ENCODE measurements at places on chromosomes 6 and 20. TPM values are rescaled to one million over a fixed set of nuclear protein-coding genes. Genes with fewer than 3 reads are reported as not detected.

- no peaks in the 10 kb centered on the region for H3K27me3 ChIP-seq
- no peak overlapping the region for H3K27ac ChIP-seq
- no peaks in the 10 kb centered on the region for H3K36me3 ChIP-seq
- DNase-seq, result no peak
- H3K4me1 ChIP-seq, result no peaks in the 10 kb centered on the region
Measured at GRCh38 chr20:37327748-37328147, 18.2 kb upstream of the SRC start.

GRCh38 chr6:158023597-158023939 lies 41.9 kb downstream of the SYNJ2 start:
- DNase-seq, result no peak

DNA sequence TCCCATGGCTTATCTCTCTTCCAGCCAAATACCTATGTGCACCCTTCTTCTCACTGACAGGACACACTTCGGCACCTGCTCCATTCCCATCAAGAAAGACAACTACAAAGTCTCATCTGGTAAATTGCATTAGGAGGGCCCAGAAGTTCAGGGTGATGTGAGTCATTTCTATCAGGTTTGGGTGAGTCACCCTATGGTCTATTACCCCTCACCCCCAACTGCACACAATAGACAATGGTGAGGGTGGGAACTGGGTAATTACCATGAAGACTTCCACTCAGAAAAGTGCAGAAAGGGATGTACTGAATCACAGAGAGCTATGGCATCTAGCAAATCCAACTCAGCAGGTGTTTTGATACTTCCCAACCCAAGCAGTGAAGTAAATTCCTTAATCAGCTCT lies 54.8 kb downstream of the OPN5 start:
- no peak for DNase-seq
- no peak overlapping the region for H3K4me3 ChIP-seq
- no peaks in the 10 kb centered on the region for H3K36me3 ChIP-seq
- H3K4me1 ChIP-seq, result no peaks in the 10 kb centered on the region
- no peaks in the 10 kb centered on the region for H3K27me3 ChIP-seq

Gene KCNK16
- not detected for total RNA-seq

GRCh38 chr6:160420253-160420968 lies 72.2 kb downstream of the SLC22A3 start:
- no peak for DNase-seq
- H3K27me3 ChIP-seq, result peaks cover 1% of the 10 kb centered on the region
- H3K36me3 ChIP-seq, result no peaks in the 10 kb centered on the region
- no peak overlapping the region for H3K4me3 ChIP-seq
- H3K4me1 ChIP-seq, result no peaks in the 10 kb centered on the region

Gene BACH2
- 31.1 TPM for total RNA-seq

DNA sequence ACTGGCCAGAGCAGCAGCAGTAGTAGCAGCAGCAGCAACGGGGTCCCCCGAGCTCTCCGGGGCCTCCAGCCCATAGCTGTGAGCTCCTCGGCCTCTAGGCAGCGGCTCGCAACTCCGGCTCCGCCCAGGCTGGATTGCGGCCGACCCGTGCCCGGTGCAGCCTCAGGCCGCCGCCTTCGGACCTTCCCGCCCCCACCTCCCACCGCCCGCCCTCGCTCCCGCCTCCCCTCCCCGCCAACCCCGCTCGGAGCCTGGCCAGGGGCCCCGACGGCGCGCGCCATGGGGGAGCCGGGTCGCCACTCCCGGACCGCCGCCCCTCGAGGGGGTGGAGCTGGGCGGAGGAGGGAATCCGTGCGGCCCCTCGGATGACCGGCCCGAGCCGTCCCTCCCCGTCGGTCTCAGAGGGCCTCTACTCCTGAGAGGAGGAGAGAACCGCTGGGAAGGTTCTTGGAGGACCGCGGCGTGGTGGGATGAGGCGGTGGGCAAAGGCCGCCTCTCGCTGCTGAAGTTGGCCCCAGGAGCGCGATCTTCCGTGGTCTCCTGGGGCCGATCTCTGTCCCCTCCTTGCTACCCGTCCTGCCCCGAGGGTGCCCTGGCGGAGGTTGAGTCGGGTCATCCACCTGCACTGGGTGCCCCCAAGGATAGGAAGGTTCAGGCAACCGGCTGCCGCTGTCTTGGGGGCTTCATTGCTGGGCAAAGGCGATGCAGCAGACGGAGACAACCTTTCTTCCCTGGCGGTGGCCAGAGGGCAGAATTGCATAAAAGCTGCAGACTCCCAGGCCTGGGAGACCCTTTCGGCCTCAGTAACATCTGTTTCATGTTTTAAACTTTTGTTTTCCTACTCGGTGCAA lies at the start of gene ADAM33:
Gene ADAM33 (minus strand): TSS at position 80 of the 851 bp plus-strand sequence. CDS start 6 bp downstream, at position 74.
- H3K4me3 ChIP-seq, result no peak within 1 kb of the TSS
- no peaks in the 10 kb centered on the region for H3K36me3 ChIP-seq
- H3K27me3 ChIP-seq, result peaks cover 63% of the 10 kb centered on the region
- no peak for DNase-seq
- no peak within 1 kb of the TSS for H3K27ac ChIP-seq
- H3K4me1 ChIP-seq, result peaks cover 2% of the 10 kb centered on the region

DNA sequence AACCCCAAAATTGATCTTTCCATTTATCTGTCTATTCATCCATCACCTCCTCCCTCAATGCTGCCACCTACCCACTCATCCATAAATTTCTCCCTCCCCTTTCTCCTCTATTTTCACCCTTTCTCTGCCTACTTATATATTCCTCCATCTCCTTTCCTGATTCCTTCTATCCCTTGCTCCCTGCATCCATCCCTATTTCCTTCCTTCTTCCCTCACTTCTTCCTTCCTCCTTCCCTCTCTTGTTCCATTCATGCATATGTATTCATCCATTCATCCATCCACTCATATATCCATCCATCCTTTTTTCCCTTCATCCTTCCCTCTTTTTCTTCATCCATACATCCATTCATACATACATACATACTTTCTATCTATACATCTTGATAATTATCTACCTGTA lies 76.3 kb upstream of the GGTLC1 start:
- H3K4me1 ChIP-seq, result peaks cover 9% of the 10 kb centered on the region
- H3K27me3 ChIP-seq, result peaks cover 7% of the 10 kb centered on the region
- H3K4me3 ChIP-seq, result no peak overlapping the region
- no peak for DNase-seq
- H3K36me3 ChIP-seq, result peaks cover 2% of the 10 kb centered on the region
- H3K27ac ChIP-seq, result no peak overlapping the region

GRCh38 chr6:5684320-5685053 lies 322.2 kb downstream of the NRN1 start:
- peaks cover 3% of the 10 kb centered on the region for H3K4me1 ChIP-seq
- no peak overlapping the region for H3K4me3 ChIP-seq
- DNase-seq, result no peak
- H3K36me3 ChIP-seq, result peaks cover 9% of the 10 kb centered on the region

Gene FAM83B
- total RNA-seq, result not detected

Gene SAMD10
- 21.0 TPM for total RNA-seq

Gene DDX27
- 34.2 TPM for total RNA-seq

GRCh38 chr20:7094438-7094997 lies 327.0 kb downstream of the BMP2 start:
- H3K36me3 ChIP-seq, result no peaks in the 10 kb centered on the region
- no peak overlapping the region for H3K4me3 ChIP-seq
- H3K4me1 ChIP-seq, result no peaks in the 10 kb centered on the region
- H3K27ac ChIP-seq, result no peak overlapping the region

Gene RBM24
- total RNA-seq, result not detected

- H3K27me3 ChIP-seq, result peaks cover 20% of the 10 kb centered on the region
- no peak overlapping the region for H3K27ac ChIP-seq
- no peak overlapping the region for H3K4me3 ChIP-seq
Measured at GRCh38 chr20:39082622-39083398, 120.7 kb downstream of the DHX35 start.
